ENCODE measurements at places on chromosomes 16 and 17.
A peak's percentile ranks its signal among the peaks of the same experiment; 100 is the strongest.

GRCh38 chr17:39920218-39921210 lies 2.1 kb upstream of the GSDMB start:
- DNase-seq: peak; percentile 58

GRCh38 chr16:85989863-85990643 lies 91.1 kb downstream of the IRF8 start:
- no peak for DNase-seq

DNA sequence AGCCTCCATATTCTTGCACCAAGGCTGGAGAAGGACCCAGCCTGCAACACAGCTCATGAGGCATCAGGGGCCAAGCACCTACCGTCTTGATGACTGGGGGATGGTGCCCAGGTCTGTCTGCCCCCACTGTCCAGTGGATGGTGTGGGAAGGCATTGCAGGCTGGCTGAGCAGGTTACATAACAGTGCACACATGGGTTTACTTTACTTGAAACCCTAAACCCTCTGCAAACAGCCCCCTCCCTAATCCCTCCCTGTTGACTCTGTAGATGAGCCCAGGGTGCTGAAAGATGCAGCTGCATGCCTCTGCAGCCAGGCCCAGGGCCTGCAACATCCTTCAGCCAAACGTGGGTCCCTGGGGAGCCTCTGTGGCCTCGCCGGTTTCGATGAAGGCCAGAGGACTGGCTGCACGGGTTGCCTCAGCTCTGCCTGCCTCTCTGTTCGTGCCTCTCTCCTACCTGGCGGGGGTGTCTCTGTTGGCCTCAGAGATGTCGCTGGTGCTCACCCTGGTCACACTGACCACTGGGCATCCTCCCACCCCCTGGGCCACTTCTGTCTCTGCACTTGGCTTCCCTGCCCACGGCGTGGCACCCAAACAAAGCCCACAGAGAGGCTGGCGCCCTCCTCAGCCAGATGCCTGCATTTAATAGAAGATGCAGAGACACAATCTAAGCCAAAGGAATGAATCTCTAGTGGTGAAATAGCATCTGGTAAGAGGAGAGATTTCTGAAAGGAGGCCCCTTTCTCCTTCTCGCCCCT lies 95.1 kb downstream of the METRNL start:
- DNase-seq: no peak

DNA sequence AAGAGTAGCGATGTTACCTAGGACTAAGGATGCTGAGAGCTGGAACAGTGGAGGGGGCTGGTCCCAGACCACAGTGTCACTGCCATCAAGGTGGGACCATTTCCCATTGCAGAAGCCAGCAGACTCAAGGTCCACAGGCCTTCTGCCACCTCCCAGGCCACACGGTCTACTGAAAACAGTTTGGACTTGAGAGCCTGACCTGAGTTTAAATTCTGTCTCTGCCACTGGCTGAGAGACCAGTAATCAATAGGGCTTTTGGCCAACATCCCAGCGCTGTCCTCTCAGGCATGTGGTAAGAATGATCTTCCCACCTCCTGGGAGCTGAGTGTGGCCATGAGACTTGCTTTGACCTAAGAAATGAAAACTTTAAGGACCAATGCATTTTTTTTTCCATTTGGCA lies 331.4 kb upstream of the CDH5 start:
- no peak for DNase-seq

- peak; percentile 81 for DNase-seq
These were observed 6.8 kb upstream of the NOTUM start for GRCh38 chr17:81967533-81968395.

GRCh38 chr17:7186241-7186640 lies 7.1 kb upstream of the ASGR1 start:
- DNase-seq: no peak

- no peak for DNase-seq
These were observed 14.9 kb upstream of the CRK start for GRCh38 chr17:1470755-1471462.

- DNase-seq: no peak
These were observed 25.0 kb downstream of the GPRC5B start for GRCh38 chr16:19859603-19860002.

GRCh38 chr17:58980706-58981481 lies 125.8 kb downstream of the TRIM37 start:
- no peak for DNase-seq
